ENCODE measurements at places on chromosomes 11 and 22. TPM values are rescaled to one million over a fixed set of nuclear protein-coding genes. Genes with fewer than 3 reads are reported as not detected.

- no peak overlapping the region for H3K27ac ChIP-seq
- H3K4me1 ChIP-seq: no peaks in the 10 kb centered on the region
- H3K4me3 ChIP-seq: no peak overlapping the region
- DNase-seq: no peak
- H3K36me3 ChIP-seq: peaks cover 95% of the 10 kb centered on the region
Measured at GRCh38 chr22:20578707-20579106, 71.3 kb downstream of the MED15 start.

DNA sequence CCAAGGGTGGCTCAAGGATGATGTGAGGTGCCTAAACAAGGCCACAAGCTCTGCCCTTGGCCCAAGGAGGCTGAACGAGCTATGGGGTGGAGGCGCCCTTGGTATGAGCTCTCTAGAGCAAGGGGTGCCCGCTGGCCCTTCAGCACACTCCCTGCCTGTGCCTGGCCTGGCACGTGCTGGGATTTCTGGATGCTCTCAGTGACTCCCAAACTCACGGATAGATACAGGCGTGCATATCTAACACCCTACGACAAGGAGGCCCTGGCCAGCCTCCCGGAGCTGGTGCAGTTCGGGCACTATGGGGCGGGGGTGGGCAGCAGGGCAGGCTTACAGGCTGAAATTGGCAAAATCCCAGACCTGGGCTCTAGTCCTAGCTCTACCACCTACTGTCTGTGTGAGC is 30.6 kb downstream of the SCUBE1 start:
- no peaks in the 10 kb centered on the region for H3K4me1 ChIP-seq
- peaks cover 52% of the 10 kb centered on the region for H3K27me3 ChIP-seq
- H3K4me3 ChIP-seq: no peak overlapping the region
- DNase-seq: no peak

DNA sequence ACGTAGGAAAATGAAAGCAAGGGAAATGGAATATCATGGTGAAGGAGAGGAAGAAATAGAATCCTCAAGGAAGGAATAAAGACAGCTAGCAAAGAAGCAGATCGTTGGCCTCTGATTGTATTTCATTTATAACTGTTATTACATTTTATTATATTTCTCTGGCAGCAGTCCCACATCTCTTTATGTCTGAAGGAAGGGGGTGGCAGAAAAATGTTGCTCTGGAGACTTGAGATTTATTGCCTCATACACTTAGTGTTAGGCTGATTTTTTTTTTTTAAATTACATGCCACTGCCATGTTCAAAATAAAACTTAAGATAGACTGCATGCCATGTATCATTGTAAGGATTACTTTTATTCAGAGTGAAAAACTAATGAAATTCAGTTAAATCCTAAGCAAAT is 971.7 kb upstream of the CHORDC1 start:
- H3K4me1 ChIP-seq: no peaks in the 10 kb centered on the region
- no peaks in the 10 kb centered on the region for H3K27me3 ChIP-seq
- H3K27ac ChIP-seq: no peak overlapping the region
- no peak for DNase-seq
- no peaks in the 10 kb centered on the region for H3K36me3 ChIP-seq
- no peak overlapping the region for H3K4me3 ChIP-seq

DNA sequence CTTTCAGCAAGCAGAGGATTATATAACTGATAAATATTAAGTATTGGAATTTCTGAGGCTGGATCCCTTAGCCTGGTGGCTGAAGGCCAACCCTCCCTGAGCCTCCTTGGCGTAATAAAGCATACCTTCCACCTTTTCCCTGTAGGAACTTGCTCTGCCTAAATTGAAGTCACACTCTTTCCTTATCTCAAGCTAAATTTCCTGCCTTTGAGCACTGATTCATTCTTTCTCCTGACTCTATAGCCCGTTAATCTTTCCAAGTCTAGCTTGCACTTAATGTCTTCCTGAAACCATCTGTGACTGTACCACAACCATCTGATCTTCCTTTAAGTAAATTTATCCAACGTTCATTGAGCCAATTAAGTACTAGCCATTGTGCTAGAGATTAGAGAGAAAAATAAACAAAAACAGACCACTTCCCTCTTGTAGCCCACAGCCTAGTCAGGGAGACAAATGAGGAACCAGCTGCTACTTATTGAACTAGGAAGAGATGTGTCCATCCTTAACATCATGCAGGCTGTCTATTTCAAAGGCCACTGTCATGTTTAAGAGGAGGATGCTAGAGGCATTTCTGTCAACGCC is 62.9 kb downstream of the GRK3 start:
- no peaks in the 10 kb centered on the region for H3K4me1 ChIP-seq
- no peak for DNase-seq
- H3K27ac ChIP-seq: no peak overlapping the region

DNA sequence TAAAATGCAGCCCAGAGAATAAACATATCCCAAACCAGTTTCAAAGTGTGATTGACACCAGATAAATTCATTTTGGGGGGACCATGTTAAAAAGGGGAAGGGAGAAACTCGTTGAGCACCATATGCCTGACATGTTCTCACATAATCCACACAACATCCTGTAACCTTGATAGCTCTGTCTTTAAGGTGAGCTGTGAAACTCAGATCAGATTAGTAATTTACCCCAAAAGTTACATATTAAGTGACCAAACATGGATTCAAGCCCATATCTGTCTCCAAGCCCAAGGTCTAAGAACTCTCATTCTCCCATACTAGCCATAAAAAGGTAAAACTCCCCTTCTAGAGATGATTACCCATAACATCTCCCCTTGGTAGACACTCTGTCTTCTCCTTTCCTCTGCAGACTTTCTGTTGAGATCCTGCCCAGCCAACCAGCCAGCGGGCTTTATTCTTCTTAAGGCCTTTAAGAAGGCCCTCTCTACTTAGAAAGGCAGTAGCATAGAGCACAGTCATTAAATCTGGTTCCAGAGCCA is 150.7 kb downstream of the CCDC34 start:
- H3K27me3 ChIP-seq: no peaks in the 10 kb centered on the region
- no peak for DNase-seq
- H3K27ac ChIP-seq: no peak overlapping the region
- H3K36me3 ChIP-seq: no peaks in the 10 kb centered on the region
- no peak overlapping the region for H3K4me3 ChIP-seq

GRCh38 chr11:8253566-8253965 is 10.1 kb downstream of the LMO1 start:
- peaks cover 8% of the 10 kb centered on the region for H3K4me1 ChIP-seq
- no peaks in the 10 kb centered on the region for H3K36me3 ChIP-seq
- DNase-seq: no peak
- no peaks in the 10 kb centered on the region for H3K27me3 ChIP-seq
- H3K27ac ChIP-seq: no peak overlapping the region

GRCh38 chr11:6565988-6566703 is 37.3 kb downstream of the RRP8 start:
- H3K4me1 ChIP-seq: peaks cover 26% of the 10 kb centered on the region
- no peak overlapping the region for H3K27ac ChIP-seq
- no peaks in the 10 kb centered on the region for H3K36me3 ChIP-seq
- no peaks in the 10 kb centered on the region for H3K27me3 ChIP-seq

GRCh38 chr11:100638648-100639047 is 48.4 kb upstream of the ARHGAP42 start:
- H3K4me3 ChIP-seq: no peak overlapping the region
- H3K27ac ChIP-seq: no peak overlapping the region
- H3K4me1 ChIP-seq: peaks cover under 1% of the 10 kb centered on the region
- no peaks in the 10 kb centered on the region for H3K36me3 ChIP-seq

GRCh38 chr11:134951305-134951700 is 539.3 kb upstream of the B3GAT1 start:
- peak; percentile 72 for DNase-seq
- no peaks in the 10 kb centered on the region for H3K4me1 ChIP-seq
- H3K27ac ChIP-seq: no peak overlapping the region
- no peaks in the 10 kb centered on the region for H3K36me3 ChIP-seq
- H3K27me3 ChIP-seq: no peaks in the 10 kb centered on the region

GRCh38 chr11:129374081-129374992 is 1.3 kb upstream of the BARX2 start:
- no peaks in the 10 kb centered on the region for H3K36me3 ChIP-seq
- H3K27me3 ChIP-seq: peaks cover 96% of the 10 kb centered on the region
- no peak for DNase-seq
- H3K4me1 ChIP-seq: peaks cover 6% of the 10 kb centered on the region
- H3K4me3 ChIP-seq: no peak overlapping the region
- no peak overlapping the region for H3K27ac ChIP-seq

- DNase-seq: peak; percentile 66
- no peaks in the 10 kb centered on the region for H3K4me1 ChIP-seq
- H3K36me3 ChIP-seq: no peaks in the 10 kb centered on the region
- H3K4me3 ChIP-seq: no peak overlapping the region
- H3K27me3 ChIP-seq: peaks cover 27% of the 10 kb centered on the region
Measured at GRCh38 chr22:27170491-27170890, 513.1 kb downstream of the MIAT start.

- peak; percentile 93 for DNase-seq
- H3K4me1 ChIP-seq: peaks cover 9% of the 10 kb centered on the region
- peak overlapping the region; percentile 47 for H3K4me3 ChIP-seq
- H3K36me3 ChIP-seq: no peaks in the 10 kb centered on the region
Measured at GRCh38 chr22:41367039-41367679, 14.6 kb upstream of the TEF start.

GRCh38 chr22:49094151-49094550 is 733.5 kb downstream of the BRD1 start:
- H3K27me3 ChIP-seq: no peaks in the 10 kb centered on the region
- DNase-seq: no peak
- no peaks in the 10 kb centered on the region for H3K36me3 ChIP-seq
- no peak overlapping the region for H3K27ac ChIP-seq

DNA sequence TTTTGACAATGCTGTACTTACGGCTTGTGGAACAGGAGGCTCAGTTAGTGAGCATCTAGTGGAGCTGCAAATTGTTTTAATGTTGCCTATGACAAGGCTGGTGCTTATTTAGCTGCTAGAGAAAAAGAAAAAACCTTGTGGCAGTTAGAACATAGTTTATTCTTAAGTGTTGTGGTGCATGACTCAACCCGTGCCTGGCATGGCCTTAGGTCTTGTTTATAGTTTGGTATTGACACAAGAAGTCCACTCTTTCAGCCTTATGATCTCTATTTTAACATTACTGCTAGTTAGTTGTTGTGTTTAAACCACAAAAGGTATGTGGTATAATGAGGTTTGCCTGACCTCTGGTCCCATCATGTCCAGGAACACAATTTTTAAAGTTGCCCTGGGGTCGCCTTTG is 744.6 kb downstream of the FAM181B start:
- peak; percentile 3 for DNase-seq
- no peak overlapping the region for H3K27ac ChIP-seq
- no peaks in the 10 kb centered on the region for H3K36me3 ChIP-seq
- H3K4me3 ChIP-seq: no peak overlapping the region
- H3K27me3 ChIP-seq: peaks cover 41% of the 10 kb centered on the region

- no peak overlapping the region for H3K27ac ChIP-seq
- H3K27me3 ChIP-seq: peaks cover 44% of the 10 kb centered on the region
- no peak overlapping the region for H3K4me3 ChIP-seq
- H3K36me3 ChIP-seq: no peaks in the 10 kb centered on the region
- no peaks in the 10 kb centered on the region for H3K4me1 ChIP-seq
Measured at GRCh38 chr11:124543145-124543544, 309 bp downstream of the OR8B12 start.

Gene LGR4
- 14.8 TPM for total RNA-seq

Gene ESAM
- total RNA-seq: 0.19 TPM

Gene API5
- 100 TPM for total RNA-seq

Gene DDI1
- not detected for total RNA-seq

Gene PPP1CA
- total RNA-seq: 123 TPM

Measured in MCF 10A (cell line).